Astrocyte (in vitro differentiated cells and primary cell): ENCODE measurements at places on chromosomes 5 and 9. TPM values are rescaled to one million over a fixed set of nuclear protein-coding genes. Genes with fewer than 3 reads are reported as not detected.
A peak's percentile ranks its signal among the peaks of the same experiment; 100 is the strongest.

DNA sequence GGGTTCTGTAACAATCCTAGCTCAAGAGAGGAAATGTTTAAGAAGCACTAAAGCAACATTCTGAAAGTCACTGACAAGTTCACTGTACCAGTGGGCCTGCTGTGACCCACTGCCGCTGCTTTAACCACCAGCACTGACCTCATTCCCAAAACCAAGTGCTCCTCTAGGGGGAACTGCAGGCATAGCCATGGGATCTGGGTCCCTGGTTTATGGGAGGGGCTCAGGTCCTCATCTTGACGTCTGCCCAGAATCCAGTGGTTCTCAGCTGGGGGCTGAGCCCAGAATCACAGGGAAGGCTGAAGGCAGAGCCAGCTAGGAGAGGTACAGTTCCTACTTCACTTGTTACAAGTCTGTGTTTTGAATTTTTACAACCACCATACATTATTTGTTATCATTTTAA is 36.1 kb upstream of the SLC2A8 start:
- peak; percentile 9 for DNase-seq

DNA sequence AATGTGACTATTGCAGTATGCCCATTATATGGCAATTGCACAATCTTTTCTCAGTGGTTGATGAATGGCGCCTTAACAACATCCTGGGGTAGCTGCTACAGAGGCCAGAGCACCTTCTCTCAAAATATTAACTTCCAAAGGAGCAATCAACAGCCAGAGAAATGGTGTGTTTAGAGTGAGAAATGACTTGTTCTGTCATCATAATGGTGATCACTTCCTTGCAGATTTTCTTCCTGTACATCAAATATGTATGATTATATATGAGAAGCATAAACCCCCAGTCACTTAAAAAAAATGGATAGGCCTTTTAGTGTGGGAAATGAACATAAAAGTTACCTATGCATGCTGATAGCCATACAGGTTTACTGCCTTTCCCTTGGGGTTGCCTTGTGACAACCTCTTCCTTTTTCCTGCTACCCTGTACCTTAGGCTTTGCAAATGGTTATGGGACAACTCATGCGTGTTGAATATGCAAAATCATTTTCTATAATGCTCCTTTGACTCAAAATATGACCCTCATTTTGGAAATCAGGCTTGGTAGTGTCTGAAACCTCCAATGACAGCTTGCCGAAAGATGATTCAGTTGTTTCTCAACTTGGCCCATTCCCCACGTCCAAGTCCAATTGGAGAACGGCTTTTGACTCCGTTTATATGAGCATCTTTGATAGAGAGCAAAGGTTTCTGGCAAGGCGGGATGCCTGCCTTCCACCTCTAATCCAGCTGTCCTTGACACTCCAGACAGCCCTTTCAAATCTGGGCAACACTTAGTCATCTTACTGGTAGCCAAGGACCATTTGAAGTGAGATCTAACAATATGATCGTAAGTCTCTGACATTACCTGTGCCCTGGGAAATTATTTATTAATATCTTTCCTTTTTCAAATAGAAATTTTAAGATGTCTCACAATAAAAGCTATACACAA is 69.3 kb downstream of the SLC1A1 start:
- DNase-seq, result no peak

DNA sequence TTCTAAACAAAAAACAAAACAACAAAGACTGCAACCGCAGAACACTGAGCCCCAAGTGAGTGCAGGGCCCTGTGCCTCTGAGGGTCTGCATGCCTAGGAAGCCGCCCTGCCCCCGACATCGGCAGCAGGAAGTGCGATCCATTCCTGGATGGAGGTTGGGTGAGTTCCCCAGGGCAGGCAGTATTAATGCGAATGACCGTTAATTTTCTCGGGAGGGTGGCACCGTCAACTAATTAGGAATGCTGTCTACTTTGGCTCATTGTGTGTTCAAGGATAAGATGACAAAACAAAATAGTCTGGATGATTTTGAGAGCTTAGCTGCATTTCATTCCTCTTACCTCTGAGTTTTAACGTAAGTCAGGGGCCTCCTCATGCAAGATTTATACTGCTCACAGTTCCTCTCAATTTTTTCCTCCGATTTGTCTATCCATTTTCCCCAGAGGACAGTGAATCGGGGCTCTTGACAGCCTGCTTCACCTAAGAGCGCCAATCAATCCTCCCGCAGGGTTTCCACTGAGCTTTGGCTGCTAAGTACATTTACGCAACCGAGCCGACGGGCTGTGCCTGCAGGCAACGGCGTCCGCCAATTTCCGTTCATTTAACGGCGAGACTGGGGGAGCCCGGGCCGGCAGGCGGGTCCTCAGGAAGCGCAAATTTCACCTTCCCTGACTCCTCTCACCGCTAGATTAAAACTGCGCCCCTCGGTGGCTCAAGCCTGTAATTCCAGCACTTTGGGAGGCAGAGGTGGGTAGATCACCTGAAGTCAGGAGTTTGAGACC is 2.9 kb upstream of the NXNL2 start:
- peak; percentile 44 for DNase-seq

The CTNND2 gene
- 3.1 and 4.5 TPM in 2 replicates for total RNA-seq

DNA sequence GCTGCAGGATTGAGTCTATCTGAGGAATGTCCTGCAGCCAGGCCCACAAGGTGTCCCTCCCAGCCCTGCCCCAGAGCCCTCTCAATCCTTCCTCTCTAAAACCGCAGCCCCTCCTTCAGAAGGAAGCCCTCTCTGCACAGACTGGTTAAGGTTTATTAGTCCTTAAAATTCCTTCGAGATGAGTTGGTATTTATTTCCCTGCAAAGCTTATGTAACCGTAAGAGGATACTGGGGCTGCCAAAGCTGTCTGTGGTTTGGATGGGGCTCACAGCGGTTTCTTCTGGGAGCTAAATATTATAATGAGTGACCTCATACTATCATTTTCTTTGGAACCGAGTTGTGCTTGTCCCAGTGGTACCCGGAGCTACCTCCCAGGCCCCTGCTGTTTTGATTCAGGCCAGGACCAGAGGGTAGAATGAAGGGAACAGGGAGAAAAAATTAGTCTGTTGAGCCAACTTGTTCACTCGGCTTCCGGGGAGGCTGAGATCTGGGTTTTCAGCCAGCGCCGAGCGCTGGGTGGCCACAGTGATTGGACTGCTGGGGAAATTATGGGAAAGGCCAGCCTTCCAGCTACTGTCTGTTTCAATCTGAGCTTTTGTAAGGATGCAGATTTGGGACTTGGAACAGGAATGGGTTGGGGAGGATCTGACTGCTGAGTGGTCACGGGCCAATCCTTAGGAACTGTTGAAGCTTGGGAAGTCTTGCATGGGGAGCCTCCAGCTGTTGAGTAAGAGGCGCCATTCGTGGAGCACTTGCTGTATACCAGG is 107.5 kb downstream of the NDFIP1 start:
- peak; percentile 99 for DNase-seq

The SLCO6A1 gene
- total RNA-seq, result not detected in 2 replicates
